Occipital lobe (tissue), 3 donors: ENCODE measurements at places on chromosomes 5 and 9.

GRCh38 chr9:111886983-111887718 is 9.5 kb upstream of the UGCG start:
- DNase-seq = no peak

- no peak for DNase-seq
Measured at GRCh38 chr5:157924931-157925729, 66.2 kb upstream of the CLINT1 start.

DNA sequence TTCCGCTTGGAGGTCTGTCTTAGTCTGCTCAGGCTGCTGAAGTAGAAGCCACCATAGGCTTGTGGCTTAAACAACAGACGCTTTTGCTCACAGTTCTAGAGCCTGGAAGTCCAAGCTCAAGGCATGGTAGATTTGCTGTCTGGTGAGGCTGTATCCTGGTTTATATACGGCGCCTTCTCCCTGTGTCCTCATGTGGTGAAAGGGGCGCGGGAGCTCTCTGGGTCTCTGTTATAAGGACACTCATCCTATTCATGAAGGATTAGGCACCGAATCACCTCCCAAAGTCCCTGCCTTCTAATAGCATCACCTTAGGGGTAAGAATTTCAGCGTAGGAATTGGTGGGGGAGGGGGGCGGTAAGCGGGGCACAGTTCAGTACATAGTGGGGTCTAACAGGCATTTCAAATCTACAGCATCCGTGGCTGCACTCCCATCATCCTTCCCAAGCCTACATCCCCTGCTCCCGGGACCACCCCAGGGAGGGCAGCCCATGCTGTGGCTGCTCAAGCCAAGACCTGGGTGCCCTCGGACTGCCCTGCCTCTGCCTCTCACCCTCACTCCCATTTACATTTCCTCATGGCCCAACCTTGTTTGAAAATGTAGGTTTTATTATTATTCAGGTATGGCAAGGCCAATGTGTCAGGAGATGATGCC is 15.1 kb upstream of the LPCAT1 start:
- no peak for DNase-seq

DNA sequence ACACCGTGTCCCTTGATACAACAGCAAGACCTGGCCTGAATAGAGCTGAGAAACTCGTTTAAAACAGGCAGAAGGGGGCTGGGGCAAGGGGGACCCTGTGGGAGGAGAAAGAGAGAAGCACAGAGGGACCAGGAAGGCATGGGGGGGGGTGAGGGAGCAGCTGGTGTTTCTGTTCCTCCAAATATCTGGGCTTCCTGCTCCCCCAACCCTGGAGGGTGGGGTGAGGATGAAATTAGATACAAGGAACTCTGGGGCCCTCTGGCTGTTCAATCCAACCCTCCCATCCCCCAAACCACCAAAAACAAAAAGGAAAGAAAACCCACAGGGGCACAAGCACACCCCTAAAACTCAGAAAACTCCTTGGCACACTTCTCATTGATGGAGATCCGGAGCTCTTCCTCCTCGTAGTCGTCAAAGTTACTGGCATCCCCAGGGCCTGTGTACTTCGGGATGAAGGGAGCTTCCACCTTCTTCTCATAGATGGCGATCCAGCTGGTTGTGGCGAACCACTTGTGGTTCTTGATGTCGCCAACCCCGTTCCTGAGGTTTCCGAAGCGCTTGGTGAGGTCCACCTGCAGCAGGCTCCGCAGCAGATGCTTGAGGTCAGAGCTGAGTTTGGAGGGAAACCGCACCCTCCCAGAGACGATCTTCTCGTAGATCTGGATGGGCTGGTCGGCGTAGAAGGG is 1.1 kb downstream of the PRKACG start:
- no peak for DNase-seq

DNA sequence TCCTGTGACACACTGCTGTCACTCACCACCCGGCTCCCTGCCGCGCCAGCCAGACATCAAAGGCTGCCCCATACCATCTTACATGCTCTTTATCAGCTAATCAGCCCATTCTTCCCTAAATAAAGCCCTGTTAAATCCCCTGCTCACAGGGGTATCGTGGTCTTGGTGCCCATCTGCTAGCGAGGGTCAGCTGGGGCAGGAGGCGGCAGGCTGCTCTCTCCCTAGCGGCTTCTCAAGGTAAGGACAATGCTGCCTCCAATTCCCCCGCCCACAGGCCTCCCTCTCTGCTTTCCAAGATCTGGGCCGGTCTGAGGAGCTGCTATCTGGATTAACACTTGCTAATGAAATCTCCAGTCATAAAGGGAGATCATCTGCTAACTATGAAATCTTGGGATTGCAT is 26.8 kb downstream of the BARHL1 start:
- DNase-seq = no peak

DNA sequence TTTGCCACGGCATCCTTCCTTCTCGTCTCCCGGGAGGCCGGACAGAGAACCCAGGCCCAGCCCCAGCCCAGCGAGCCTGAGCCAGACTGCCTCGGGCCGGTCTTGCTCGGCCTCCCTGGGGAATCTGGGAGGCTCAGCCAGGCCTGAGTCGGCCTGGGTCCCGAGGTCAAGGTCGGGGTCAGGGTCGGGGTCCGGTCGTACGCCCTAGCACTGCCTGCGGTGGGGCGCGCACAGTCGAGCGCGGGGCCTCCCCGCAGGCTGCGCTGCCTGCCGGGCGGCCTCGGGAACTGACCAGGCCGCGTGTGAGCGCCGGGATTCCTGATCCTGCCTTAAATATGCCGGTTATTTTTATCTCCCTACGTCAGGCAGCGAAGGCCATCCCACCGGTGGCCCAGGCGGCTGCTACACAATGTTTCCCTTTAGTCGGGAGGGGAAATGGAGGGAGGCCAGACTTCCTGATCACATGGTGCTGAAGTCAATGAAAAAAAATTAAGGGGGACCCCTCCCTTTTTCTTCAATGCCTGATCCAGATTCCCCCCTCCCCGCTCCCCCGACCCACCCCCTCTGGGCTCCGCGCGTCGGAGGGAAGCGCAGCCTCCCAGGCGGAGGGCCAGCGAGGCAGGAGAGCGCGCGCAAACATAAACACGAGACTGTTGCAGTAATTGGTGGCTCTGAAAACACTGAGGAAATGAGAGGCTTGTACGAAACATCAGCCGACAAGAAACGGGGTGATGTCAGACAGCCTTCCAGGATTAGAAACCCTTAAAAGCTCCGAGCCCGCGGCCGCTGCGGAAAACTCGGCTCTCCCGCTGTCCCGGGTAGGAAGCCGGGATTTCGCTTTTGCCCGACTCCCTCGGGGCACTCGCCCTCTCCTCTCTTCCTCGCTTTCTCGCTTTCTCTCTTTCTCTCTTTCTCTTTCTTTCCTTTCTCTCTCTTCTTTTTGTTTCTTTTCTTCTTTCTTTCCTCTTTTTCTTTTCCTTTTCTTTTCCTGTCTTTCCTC is 148.2 kb upstream of the KLF4 start:
- peak; percentile 83 for DNase-seq

GRCh38 chr9:121196389-121196788 is 5.3 kb downstream of the RAB14 start:
- DNase-seq = no peak

DNA sequence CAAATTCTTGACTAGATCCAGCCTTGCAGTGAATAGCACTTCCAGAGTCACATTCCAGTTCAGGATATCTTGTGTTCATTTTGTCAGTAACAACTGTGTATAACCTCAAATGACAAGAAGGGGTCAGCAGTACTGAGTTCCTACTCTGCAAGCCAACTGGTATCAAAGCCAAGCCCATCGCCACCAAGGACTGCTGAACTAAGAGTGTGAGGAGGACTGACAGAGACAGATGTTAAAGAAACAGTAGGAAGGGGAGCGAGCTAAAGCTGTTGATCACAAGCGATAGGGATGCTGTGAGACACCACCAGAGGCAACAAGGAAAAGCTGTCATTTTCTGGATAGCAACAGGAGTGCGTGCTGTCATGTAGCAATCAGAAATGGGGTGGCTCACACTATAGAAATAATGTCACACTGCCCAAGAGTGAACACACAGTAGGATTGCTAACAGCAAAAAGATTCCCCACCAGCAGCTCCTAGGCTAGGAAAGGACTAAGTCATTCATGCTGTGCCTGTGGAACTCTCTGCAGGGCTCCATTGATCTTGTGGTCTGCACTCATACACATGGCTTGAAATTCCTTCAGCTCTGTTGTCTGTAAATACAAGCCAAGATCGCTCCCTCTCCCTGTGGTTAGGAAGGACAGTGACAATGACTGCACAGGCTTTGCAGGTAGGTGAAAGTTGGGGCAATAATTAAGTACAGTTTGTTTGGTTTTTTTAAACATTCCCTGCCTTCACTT is 658.6 kb downstream of the NR2F1-AS1 start:
- DNase-seq = no peak

GRCh38 chr5:178142642-178143041 is 11.0 kb downstream of the NHP2 start:
- no peak for DNase-seq

GRCh38 chr9:116061546-116062205 is 91.9 kb upstream of the PAPPA start:
- DNase-seq = no peak

- no peak for DNase-seq
Measured at GRCh38 chr5:67318746-67319145, 122.1 kb upstream of the CD180 start.

GRCh38 chr9:89448381-89448780 is 49.5 kb downstream of the SEMA4D start:
- DNase-seq = peak; percentile 82

DNA sequence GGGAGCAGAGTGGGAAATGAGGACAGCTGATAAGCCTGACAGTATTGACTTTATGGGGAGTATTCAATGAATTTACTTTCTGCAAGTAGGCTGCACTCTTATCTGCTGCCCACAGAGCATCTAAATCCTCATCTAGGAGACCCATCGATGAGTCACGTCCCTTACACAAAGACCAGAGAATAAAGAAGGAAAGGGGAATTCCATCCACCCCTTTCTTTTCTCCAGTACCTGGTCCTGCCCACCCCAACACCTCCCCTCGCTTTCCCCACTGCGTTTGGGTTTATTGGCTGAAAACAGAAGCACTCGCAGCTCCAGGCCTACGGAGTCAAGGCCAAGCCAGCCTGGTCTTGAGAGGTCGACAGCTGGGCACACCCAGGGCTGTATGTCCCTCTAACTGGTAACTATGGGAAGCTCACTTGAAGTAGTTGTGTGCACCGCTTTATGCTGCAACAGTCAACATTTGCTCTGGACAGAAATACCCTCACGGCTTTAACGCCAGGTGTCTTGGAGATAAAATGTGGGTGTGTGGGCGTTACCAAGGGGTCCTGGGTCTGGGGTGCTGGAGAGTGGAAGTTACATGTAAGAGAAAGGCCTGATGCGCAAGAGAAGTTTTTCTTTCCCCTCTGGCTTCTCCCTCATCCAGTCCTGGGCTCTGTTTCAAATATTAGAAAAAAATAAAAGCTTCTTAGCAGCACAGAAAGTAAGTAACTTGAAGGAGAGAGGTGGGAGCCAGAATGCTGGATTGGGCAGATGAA is 14.5 kb upstream of the TAL2 start:
- DNase-seq = no peak

DNA sequence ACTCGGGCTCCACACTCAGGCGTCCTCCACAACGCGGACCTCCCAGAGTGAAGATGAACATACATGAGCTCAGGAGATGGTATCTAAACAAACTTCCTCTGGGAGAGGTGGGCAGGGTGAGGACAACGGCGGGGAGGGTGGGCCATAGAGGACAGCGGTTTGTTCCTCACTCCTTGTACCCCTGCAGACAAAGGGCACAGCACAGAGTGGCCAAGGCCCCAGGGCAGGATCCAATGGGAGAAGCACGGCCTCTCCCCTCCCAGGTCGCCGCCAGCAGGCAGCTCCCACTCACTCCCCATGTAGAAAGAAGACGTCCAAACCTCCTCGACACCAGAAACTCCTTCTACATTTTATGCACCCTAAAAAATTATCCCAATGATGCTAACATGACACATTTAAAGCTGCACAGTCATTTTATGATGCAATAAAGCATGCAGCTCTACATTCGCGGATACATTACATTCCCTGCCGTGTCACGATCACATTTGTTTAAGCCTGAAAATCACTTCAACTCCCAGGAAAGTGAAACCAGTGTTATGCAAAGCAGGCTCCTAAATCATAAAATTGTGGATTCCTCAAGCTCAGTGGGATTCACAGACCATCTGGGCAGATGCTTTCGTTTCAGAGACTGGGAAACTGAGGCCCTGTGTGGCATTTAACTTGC is 87.5 kb upstream of the SARDH start:
- DNase-seq = no peak

- no peak for DNase-seq
Measured at GRCh38 chr5:87778876-87779275, 366.1 kb upstream of the CCNH start.

- no peak for DNase-seq
Measured at GRCh38 chr5:132500931-132501628, 10.5 kb upstream of the IRF1 start.

- no peak for DNase-seq
Measured at GRCh38 chr9:106321394-106322180, 541.4 kb upstream of the ZNF462 start.

DNA sequence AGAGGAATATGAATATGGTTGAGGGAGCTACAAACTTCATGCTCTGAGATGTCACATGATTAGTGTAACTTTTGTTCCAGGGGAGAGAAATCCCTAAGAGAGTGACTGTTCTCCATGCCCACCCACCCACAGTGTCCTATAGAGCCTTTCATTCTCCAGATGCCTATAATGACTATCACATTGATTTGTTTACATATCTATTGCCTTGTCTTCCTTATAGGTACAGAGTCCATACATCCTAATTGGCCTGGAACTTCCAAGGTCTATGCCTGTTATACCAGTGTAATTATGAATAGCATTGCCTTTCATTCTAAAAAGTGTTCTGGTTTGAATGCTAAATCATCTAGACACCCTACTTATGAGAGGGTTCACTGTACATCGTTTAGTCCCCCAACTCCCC is 475.4 kb downstream of the RAB3C start:
- DNase-seq = no peak

- DNase-seq = no peak
Measured at GRCh38 chr9:131284856-131285255, 4.7 kb upstream of the PLPP7 start.

DNA sequence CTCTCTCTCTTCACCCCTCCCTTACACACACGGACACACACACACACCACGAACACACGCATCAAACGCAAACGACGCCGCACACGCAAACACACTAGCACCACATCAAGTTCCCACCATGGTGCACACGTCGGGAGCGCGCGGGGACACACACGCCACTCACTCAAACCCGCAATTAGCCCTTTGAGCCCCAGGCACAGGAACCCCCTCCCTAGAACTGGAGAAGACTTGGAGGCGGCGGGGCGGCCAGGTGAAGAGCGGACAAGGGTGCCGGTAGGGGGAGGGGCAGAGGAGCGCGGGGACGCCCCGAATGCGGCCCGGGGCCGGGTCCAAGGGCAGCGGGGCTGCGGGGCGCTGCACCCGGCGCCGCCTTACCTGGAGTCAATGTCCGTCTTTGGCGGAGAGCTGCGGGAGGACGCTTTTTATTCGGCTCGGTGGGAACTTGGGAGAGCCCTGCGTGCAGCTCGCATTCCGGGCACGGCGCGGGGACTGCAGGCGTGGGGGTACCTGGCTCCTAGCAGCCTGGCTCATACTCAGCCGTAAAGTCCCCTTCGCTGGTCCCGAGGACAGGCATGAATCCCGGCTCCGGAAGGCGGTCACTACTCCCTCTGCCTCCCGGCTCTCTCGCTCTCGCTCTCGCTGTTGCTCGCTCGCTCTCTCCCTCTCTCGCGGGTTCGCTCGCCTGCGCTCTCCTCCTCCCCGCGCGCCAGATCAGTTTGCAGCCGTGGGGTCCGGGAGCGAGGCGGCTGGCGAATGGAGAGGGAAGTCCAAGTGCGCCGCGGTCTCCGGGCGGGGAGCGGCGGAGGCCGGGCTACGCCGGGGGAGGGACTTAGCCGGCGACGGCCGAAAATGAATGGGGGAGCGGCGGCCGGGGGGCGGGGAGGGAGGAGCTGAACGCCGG is at the start of gene BRINP1:
TSS of gene BRINP1 (minus strand) at position 755 of the 901 bp plus-strand sequence. CDS start 56,080 bp downstream, outside the sequence.
- DNase-seq = peak; percentile 86
